Activated naive CD4-positive, alpha-beta T cell treated with Interleukin-2 at 50 U/mL for 16 hours (primary cell): ENCODE measurements at places on chromosomes 11 and 22.

- no peak for DNase-seq
These were observed 245.9 kb downstream of the MIAT start for GRCh38 chr22:26903030-26903856.

DNA sequence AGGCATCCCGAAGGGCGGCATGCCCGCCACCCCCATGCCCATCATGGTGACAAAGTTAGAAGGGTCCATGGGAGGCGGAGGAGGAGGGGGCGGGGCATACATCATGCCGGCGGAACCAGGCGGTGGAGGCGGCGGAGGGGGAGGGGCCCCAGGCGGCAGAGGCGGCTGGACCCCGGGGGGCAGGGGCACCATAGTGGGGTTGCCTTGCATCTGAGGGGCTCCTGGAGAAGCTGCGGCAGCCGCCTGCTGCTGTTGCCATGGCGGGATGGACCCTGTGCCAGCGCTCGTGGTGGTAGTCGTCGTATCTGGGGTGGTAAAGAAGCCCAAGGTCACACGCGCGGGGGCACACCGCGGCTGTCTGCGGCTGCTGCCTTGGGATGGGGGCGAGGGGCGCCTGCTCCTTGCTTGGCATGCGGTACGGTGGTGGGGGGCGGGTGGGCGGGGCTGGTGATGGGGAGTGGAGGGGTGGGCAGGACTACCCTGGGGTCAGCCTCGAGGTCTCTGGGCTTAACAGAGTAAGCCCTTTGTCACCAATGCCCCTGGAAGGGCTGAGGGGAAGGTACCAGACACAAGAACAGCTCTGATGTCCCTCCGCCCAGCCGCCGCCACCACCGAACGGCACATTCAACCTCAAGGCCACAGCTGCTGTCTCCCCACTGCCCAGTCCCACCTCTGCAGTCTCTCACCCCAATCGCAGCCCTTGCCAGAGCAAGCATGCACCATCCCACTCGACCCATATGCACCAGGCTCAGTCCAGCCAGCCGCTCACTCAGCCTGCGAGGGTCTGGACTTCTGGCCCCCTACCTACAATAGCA, 6.3 kb upstream of the PYGM start:
- no peak for DNase-seq

DNA sequence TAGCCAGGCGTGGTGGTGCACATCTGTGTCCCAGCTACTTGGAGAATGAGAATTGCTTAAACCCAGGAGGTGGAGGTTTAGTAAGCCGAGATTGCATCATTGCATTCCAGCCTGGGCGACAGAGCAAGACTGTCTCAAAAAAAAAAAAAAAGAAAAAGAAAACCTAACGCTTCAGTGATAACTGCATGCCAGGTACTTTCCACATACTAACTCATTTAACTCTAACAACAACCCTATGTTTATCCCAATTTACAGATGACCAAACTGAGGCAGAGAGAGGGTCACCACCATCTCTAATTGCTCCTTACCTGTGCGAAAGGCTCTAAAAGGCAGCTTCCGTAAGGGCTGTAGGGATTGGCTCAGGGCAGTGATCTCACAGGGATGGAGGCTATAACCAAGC, 11.6 kb downstream of the PISD start:
- DNase-seq, result no peak

- peak; percentile 50 for DNase-seq
These were observed at the start of gene GRK3 for GRCh38 chr22:25564320-25564978. Gene GRK3 (plus strand): TSS chr22:25564675. CDS start chr22:25565041, 366 bp downstream.

- DNase-seq, result no peak
These were observed 1281.0 kb downstream of the LRRC4C start for GRCh38 chr11:40178470-40178869.

- DNase-seq, result no peak
These were observed 141.8 kb downstream of the TEAD1 start for GRCh38 chr11:12815931-12816494.

DNA sequence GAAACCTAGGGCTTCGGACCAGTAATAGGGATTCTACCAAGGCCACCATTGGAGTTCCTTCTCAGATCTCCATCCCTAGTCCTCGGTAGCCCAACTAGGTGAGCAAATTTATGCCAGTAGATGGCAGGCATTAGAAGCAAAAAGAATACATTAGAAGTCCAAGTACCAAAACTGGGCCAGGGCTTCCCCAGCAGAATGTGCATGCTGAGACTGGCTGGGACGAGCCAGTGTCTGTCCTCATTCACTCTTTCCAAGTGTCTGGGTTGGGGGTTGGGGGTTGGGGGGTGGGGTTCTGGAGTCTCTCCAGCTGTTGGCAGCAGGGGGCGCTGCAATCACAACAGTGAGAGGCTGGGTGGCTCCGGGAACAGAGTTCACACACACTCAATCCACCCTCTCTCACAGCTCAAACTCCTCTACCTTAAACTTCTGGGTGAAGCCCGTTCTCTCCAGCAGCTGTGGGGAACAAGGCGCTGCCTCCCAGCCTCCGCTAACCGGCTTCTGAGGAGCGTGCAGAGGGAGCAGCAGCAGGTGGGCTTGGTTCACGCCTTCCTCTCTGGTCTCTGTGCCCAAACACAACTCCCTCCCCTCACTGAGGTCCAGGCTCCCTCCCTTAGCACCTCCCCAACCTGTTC, 57.5 kb downstream of the BTG4 start:
- peak; percentile 25 for DNase-seq

DNA sequence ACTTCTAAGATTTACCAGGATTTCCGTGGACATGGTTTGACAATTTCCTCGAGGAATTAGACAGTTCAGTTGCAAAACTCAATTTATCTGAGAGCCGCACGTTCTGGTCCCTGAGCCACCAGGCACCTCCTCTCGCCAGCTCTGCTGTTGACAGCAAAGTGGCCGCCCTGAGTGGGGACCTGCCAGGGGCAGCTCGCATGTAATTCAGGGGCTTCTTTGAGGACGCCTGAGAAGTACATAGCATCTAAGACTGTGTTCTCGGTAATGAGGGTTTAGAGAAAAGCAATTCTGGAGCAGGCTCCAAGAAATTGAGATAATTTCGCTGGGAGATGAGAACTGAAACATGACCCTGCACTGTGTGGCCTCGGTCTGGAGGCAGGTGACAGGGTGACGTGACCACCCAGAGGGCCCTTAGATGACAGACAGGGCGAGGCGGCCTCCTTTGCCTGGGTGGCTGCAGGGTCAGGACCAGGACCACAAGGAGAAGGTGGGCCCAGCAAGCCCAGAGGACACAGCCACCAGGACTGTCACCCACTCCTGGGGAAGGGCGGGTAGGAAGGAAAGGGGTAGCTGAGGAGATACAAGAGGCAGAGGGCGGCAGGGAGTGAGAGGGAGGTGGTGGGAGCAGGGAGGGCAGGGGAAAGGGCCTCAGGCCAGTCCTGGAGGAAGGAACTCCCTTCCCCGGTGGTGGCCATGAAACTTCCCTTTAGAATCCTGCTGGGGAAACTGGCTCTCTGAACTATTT, 55.0 kb downstream of the RTL6 start:
- no peak for DNase-seq

- DNase-seq, result no peak
These were observed 47.8 kb upstream of the BID start for GRCh38 chr22:17822087-17822486.

DNA sequence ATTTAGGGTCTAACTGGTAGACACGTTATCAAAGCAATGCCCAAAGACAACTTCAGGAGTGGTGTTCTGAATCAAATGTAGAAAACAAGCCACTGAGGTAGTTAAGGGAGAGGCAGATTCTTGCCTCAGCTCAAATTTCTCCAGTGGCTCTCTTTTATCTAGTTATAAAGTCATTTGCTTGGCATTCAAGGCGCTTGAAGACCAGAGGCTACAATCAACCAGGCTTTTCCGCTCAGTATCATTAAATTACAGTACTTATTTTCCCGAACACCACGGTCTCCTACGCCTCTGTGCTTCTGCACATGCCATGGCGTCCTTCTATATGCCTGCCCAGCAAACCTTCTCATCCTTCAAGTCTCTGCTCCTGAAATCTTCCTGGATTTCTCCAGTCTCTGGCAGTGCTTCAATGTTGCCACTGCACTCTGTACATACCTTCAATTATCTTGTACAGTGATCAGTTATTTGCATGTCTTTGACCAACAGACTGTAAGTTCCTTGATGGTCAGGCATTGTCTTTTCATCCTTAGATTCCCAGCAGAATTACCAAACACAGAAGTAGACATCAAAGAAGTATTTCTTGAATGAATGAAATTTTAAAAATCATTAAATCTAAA, 1.4 kb downstream of the POGLUT3 start:
- no peak for DNase-seq

- DNase-seq, result no peak
These were observed 10.2 kb downstream of the ADAMTS8 start for GRCh38 chr11:130418210-130418609.

DNA sequence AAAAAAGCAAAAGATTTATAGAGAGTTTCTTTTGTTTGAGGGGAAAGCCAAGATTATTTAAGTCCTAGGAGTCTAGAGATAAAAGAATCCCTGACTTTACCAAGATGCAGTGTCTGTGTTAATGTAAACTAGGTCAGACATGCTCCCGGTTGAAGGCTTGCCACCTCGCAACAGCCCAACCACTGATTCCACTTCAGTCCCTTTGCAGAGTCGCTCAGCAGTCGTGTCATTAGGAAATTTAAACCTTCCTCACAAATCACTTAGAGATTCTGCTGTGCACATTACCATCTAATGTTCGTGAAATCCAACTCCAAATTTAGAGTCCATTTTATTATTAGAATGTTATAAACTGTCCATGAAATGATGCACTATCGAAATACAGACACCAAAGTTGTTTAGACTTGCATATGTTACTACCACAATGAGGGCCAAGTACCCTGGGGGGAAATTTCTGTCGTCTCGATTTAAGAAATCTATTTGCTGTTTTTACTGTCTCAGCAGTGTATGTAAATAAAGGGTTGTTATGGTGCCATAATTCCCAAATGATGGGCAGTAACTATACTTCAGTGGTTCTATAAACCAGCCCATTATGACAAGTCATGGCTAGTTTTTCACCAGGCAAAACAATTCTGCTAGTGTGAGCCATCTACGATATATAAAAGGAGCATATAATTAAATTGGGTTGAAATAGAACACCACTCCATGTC, 101.4 kb upstream of the MTNR1B start:
- DNase-seq, result no peak

GRCh38 chr11:808427-809286, 1.1 kb upstream of the RPLP2 start:
- peak; percentile 56 for DNase-seq

GRCh38 chr11:87353771-87354345, 316.1 kb downstream of the TMEM135 start:
- DNase-seq, result no peak

DNA sequence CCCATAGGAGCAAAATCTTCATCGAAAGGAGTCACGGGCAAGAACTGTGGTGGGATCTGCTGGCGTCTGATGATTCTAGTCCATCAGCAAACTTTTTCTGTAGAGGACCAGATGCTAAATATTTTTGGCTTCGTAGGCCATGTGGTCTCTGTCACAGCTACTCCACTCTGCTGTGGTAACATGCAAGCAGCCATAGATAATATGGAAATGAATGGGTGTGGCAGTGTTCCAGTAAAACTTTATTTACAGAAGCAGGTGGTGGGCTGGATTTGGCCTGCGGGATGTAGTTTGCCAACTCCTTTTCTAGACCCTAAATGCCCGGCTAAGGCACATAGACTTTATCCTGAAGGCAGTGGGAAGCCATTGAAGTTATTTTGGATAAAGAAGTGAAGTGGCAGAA, 32.9 kb downstream of the BMAL1 start:
- DNase-seq, result no peak

DNA sequence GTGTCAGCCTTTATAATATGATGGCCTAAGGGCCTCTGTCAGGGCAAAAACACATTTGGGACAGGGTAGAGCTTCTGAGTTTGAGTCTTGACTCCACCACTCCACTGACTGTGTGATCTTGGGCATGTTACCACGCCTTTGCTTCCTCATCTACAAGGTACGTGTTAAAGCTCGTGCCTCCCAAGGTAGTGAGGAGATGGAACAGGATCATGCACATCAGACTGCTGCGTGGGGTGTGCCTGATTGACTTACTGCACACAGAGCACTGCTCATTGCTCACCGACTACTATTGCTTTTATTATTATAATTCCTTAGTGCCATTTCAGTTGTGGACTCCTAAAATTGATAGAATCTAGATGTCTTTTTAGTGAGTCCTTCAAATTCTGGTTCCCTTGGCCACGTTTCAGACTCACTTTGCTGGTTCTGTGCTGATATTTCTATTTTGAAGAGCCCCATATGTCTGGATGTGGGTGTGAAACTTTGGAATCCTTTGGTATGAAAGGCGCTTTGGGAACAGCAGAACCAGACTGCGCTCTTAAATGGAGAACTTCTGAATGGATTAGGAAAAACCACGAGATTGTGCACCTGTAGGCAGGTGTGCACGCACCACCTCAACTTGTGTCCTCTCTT, 44.1 kb upstream of the RAB1B start:
- DNase-seq, result no peak

DNA sequence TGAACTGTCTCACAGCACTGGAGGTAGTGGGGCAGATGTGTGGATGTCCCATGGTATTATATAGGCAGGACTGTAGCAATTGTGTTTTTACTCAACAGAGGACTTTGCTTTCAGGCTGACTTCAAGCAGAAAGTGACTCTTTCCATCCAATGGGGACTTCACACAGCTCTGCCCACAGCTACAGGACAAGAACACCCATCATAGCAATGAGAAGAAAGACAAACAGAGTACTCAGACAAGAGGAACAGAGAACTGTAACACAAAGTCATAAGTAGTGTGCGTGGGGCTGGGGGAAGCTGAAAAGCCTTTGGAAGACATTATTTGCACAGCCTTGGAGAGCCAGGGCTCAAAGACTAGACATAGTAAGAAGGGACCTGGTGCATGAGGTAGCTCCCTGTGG, 70.3 kb downstream of the CCDC81 start:
- DNase-seq, result no peak

DNA sequence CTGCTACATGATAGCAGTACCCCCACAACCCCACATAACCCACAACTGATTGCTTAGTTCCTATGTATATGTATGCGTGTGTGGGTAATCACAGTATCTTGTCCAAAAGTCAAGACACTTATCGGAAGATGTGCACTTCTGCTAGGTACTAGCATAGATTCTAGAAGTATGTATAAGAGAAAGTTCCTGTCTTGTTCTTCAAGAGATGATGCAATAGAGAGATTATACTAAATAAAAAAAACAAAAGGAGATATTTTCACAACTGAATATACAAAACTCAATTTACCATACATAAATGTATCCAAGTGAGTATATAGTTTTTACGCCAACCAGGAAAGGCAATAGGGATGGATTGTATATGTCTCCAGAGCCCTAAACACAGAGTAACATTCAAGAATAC, 112.0 kb downstream of the FCHSD2 start:
- DNase-seq, result no peak

DNA sequence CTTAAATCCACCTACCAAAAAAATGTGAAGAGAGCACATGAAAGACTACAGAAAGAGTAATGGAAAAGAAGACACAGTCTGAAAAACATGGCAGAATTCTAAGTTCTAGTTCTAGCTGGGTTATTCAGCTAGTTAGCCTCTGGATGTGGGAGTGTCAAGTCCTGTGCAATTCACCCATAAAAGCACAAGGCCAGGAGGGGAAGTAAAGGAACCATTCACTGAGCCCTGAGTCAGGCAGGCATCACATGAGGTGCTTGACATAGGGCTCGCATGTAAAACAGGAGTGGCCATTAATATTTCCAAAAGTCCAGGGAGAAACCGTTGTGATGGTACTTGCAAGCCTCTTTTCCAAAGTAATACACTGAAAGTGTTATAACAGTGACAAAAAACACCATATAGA, 103.7 kb downstream of the GAB2 start:
- no peak for DNase-seq

GRCh38 chr11:94834911-94835593, 66.9 kb downstream of the AMOTL1 start:
- DNase-seq, result no peak
